ENCODE measurements at places on chromosomes 7 and 10.

GRCh38 chr10:239109-239508 lies 103.9 kb downstream of the ZMYND11 start:
- DNase-seq = peak; percentile 34

DNA sequence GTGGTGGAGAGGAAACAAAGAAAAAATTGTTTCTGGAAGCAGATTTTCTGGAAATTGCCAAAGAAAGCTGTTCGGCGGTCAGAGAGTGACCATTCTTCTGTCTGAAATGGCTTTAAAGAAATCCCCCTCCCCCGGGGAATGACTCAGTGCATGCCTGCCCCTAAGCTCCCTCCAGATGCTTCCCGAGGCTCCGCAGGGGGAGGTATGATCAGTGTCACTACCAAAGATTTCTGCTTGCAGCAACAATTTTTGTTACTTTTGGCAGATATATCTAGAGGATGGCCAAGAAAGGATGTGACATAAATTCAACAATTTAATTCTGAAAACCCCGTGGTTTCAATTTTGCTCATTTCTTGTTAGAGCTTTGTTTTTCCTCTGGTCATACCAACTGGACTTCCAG lies 163.9 kb downstream of the JCAD start:
- peak; percentile 94 for DNase-seq

DNA sequence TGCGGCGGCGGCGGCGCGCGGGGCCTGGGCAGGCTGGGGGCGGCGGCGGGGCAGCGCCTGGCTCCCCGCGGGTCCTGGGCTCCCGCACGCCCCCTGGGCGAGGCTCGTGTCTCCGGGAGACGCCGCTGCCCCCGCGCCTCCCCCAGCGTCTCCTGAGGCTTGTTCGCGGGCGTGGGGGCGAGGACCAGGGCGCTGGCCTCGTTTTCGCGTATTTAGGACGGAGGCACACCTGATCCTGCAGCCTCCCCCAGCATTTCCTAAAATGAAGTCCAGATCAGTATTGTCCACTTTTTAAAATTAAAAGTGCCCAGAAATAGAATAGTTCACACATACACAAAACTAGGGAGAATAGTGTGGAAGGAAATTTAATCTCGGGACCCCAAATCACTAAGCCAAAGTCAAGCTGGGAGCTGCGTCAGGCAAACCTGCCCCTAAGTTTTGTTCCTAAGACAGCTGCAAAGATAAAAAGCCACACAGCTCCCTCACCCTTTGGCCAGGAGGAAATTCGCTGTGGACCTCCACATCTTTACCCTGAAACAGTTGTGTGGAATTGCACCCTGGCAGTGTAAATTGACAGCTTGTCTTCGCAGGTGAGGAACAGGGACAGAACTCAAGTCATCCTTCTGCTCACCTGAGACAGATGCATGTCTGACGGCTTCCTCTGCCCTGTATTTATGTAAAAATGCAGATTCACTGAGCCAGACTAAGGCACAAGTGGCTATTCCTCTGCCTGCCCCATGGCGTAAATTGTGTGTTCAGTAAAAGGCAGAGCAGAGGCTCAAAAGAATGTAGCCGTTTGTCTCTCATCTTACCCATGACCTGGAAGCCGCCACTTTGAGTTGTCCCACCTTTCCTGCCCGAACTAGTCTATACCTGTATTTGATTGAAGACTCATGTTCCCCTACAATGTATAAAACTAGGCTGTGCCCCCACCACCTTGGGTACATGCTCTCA lies 740 bp downstream of the GALNT11 start:
- DNase-seq = no peak

- DNase-seq = no peak
Observed at GRCh38 chr10:120017733-120018417, 125.3 kb downstream of the SEC23IP start.

DNA sequence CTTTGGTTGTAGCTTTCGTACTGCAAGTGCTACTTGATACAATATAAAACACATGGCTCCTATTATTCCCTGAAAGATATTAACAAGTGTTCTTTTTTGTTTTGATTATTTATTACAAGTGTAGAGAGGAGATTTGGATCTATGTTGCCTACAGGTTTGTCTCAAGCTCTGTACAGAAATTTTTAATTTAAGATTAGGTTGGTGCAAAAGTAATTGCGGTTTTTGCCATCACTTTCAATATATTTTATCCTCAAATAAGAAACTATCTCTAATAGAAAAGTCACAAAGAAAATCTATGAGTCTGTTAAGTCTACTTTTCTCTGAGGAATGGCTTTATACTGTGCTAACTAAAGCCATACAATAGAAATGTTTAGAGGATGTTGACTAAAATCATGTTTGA lies 1086.1 kb downstream of the GRM8 start:
- DNase-seq = no peak

DNA sequence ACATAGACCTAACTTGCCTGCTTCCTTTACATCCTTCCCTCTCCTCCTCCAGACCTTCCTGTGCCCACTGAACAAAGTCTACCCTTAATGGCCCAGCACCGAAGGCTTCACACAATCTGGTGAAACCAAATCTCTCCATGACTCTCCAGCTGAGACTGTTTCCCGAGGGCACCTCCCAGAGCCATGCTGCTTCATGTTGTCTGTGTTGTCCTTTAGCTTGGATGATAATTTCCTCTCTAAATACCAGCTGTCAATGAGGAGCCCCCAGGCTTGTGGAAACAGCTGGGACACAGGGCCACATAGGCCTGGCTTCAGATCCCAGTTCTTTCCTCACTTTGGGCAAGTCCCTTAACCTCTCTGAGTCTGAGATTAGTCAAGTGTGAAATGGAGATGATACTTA lies 54.3 kb downstream of the DLD start:
- DNase-seq = no peak

- no peak for DNase-seq
Observed at GRCh38 chr7:50943482-50943881, 160.8 kb upstream of the GRB10 start.

DNA sequence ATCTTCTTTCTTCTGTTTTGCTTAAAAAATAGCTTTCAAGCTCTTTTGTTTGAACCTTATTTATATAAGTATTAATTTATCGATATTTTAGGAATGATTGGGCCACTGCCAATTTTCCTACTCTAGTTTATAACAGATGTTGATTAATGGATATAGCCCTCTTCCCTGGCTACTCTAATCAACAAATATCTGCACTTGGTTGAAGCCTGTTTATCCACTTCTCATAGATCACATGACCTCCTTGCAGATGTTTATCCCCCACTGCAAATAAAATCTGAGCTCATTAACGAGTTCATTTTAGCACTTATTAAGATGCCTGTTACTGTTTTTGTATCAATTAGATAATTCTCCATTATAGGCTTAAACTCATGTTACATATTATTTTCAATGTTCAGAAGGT lies 715.3 kb downstream of the CNTNAP2 start:
- no peak for DNase-seq

- DNase-seq = no peak
Observed at GRCh38 chr7:50339990-50340500, 35.5 kb downstream of the IKZF1 start.

DNA sequence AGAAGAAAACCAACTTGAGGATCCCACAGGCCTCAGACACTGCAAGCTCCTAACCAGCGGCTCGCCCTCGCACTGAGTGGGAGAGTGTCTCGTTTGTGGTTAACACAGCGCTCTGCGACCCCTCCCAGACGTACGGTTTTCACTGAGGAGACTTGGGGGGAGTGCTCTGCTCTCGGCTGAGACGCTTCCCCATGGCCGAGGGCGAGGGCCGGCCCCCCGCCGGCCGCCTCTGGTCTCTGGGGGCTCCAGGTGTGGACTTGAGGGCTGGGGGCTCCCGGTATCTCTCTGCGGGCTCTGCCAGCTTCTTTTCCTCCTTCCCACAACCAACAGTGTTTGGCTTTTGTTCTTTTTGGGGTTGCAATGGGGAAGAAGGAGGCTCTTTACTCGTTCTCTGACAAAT lies 118.7 kb downstream of the LARP4B start:
- DNase-seq = no peak

- no peak for DNase-seq
Observed at GRCh38 chr7:37505750-37506353, 57.2 kb upstream of the ELMO1 start.

DNA sequence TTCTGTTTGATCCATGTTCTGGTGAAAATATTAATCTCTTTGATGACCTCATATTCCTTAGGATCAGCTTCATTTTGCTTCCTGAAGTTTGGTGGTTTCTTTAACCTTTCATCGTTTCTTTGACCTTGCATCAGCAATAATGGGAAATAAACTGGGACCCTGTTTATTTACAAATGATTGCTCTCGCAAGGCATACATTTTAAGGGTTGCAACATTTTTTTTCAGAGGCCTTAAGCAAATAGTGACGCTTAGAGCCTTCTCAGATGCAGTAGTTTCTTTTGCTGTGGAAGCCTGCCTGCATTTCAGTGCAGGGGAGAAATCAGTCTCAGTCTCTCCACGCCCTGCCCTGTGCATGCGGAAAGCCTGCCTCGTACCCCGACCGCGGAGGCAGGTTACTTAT lies 139.1 kb upstream of the NPS start:
- DNase-seq = no peak

DNA sequence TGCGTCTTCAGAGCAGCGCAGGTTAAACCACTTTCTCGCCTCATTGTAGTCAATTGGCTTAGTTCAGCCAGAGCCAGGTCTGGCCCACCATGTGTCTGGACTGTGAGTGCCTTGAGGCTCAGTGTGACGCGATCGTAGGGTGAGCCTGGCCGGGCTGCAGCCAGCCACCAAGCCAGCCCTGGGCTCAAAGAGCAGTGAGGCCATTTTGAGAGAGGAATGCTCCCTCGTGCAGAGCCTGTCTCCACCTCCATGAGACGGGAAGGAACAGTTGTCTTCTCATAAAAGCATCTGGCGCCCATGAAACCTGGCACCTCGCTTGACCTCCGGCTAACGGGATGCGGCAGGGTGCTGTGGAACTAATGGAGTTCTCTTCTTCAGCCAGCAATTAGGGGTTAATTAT lies 34.5 kb downstream of the LHPP start:
- DNase-seq = no peak

DNA sequence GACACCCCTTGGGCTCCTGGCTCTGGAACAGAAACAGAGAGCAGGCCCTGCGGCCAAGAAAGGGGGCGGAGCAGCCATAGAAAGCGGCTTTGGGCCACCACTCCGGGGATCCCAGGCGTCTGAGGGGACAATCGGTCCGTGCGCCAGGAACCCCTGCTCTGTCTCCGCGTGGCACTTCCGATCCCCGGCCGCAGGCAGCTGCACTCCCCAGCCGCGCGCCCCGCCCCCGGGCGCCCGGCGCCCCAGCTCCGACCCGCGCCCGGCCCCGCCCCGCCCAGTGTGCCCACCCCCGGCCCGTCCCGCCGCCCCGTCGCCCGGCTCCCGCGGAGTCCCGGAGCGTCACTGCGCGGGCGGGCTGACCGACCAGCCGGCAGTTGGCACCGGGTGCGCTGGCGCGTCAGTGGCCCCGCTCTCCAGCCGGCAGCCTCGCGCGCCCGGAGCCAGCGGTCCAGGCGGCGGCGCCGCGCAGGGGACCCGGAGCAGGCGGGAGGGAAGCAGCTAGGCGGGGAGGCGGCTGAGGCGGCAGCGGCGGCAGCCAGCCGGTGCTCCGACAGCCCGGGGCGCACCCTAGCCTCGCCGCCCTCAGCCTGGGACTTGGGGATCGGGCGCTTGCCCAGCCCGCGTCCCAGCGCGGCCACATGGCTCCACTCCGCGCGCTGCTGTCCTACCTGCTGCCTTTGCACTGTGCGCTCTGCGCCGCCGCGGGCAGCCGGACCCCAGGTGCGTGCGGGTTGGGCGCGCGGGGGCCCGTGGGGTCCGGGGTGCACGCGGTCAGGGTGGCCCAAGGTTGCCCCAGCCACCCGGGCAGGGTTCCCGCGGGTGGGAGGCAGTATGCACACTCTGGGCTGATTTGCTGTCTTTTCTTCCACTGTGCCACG lies at the start of gene ADAMTS14:
ADAMTS14 (plus strand) TSS at position 342 of the 878 bp plus-strand sequence; CDS start at position 639, 297 bp downstream.
- no peak for DNase-seq

- DNase-seq = no peak
Observed at GRCh38 chr7:69696686-69697685, 98.7 kb downstream of the AUTS2 start.

GRCh38 chr7:140448781-140449480 lies 30.4 kb downstream of the MKRN1 start:
- DNase-seq = no peak

DNA sequence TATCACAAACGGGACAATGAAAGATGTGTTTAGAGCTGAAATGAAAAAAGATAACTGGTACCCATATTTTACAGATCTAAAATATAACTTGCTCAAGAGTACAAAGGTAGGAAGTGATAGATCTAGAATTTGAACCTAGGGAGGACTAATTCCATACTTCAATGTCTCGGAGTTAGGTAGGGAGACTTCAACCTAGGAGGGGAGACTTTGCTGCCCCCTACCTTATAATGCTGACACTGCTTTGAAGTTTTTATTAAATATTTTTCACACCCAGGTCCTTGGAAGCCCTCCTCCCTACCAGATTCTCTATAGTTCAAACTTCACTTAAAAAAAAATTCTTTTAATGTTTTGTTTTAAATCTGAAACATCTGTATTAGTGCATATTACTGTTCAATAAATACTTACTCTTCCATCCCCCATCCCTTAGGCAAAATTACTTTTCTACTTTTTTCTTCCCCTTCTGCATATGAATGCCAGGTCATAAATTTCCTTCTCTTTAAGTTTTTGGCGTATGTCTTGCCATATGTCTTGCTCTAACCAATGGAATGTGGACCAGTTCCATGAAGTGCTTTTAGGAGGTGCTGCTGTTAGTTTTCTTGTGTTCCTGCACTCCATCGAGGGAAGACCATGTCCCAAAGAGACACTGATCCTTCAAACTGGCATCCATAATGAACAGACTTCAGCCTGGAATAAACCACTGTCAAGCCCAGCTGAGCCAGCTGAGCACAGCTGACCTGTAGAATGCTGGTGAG lies 57.8 kb downstream of the MICU1 start:
- DNase-seq = no peak
